ENCODE measurements at places on chromosomes 4 and X.

DNA sequence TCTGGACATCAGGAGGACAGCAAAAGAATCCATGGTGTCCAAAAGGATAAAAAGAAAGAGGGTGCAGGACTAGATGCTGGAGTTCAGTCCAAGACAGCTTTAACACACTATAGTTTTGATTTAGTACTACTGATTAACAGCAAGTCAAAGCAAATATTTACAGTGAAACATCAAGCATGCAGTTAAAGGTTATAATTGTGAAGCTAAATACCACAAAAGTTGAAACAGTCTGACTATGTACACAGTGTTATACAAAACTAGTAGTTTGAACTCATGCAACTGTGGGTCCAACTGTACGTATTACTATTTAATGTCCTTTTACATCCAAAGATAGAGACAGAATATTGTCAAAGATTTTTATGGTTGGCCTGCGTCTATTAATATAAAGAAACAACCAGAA, 57.6 kb downstream of the CHIC2 start:
- DNase-seq, result no peak

DNA sequence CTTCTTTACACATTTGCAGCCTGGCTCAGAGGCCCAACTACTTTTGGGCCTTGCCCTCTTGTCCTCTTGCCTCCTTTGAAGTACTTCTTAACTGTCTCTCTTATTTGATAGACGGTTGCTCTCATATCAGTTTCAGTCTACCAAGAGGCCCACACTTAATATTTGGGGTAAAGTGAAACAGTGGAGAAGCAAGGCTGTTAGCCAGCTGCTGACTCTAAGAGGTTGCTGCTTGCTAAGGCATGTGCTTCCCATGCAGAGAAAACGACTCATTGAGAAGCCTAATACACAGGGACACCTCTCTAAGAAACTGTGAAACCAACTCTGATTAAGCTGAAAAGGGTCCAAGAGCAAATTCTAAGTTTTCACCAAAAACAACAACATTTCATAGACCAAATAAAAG, 94.6 kb downstream of the PPP3CA start:
- DNase-seq, result no peak

- no peak for DNase-seq
Measured at GRCh38 chr4:6388713-6389112, 83.7 kb downstream of the PPP2R2C start.

DNA sequence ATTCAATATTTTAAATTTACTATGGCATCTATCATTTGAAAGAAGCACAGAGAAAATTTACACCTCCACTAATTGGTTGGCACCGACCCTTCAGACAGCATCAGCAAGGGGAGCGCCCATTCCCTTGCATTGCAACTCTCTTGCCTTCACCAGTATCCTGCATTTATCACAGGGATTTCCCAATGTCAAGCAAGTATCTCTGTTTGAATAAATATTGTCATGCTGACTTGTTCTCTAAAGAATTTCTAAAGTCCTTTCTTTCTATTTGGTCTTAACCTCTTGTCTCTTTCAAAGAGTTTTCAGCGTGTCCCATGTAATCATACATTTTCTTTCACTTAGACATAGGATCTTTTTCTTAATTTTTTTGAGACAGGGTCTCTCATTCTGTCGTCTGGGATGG, 10.4 kb downstream of the DCTD start:
- no peak for DNase-seq

DNA sequence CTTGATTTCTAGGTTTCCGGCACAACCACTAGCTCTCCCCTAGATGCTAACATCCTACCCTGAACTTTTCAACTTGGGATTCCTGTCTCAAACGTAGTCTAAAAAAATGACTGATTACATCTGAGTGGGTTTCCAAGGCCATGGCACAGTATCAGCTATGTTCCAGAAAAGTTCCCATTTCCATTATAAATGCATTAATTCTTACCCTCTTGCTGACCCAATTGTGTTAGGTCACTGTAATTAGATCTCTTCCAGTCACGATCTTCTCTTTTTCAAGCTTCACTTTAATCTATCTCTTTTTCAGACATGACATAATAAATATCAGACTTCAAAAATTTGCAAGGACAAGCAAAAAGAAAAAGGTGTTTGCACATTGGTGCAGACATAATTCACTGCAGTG, 50.6 kb upstream of the PDE5A start:
- no peak for DNase-seq

- DNase-seq, result no peak
Measured at GRCh38 chrX:108250654-108251579, 159.3 kb downstream of the ATG4A start.

- no peak for DNase-seq
Measured at GRCh38 chr4:118225511-118225910, 127.3 kb downstream of the PRSS12 start.

GRCh38 chr4:40940317-40940741, 190.6 kb downstream of the NSUN7 start:
- no peak for DNase-seq

- no peak for DNase-seq
Measured at GRCh38 chrX:9638871-9639270, 126.8 kb downstream of the GPR143 start.

DNA sequence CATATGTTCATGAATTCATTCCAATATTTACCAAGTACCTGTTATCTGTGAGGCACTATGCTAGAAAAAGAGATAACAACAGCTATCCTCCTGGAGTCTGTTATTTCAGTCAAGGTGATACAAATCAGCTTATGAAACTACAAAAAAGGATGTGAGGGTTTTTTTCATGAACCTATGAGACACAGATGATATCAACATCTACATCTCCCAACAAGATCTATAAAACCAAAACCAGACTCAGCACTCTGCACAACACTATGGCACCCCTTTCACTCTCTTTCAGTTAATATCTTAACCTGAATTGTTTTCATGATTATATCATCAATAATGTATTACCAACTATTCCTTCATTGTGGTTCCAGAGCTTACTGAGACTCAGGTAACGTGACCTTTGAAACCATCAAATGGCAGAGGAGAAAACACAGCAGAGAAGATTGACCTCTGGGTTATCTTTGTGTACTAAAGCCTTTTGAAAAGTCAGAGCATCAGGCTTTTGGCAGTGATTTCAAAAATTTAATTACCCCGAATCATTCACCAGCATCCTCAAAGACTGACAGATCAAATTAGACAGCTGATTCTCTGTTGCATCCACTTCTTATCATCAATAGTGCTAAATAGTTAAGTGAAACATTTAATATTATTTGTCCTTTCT, 244.6 kb upstream of the FTHL17 start:
- DNase-seq, result no peak

DNA sequence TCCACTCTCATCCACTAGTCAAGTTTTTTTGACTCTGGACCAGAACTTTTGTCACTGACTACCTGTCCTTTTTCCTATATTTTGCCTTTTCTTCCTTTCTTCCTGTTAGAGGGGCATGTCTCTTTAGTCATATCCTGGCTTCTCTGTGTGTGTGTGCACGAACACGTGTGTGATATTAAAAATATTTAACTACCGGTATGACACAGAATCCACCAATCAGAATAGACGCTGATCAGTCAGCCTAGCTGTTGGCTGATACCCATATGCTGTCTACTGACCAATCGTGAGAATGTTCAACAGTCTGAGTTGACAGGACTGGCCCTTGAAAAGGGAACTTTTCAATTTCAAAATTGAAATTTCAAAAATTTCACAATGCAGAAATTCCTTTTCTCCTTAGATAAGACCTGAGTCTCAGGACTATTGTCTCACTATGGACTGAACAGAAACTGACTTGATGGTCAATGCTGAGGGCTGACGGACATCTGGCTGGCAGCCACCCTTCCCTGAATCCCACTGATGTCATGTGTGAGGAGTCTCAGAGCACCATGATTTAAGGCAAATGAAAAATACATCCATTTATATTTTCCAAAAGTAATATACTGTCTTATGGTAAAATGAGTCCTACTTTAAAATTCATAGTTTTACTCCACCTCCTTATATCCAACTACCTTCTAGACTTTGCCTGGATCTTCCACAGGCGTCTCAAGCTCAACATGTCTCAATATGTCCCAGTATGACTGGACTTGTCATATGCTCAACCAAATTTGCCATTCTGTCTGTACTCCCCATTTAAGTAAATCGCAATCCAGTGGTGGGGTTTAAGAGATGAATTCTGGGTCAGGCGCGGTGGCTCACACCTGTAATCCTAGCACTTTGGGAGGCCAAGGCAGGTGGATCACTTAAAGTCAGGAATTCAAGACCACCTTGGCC, 78.0 kb downstream of the CHRNA9 start:
- no peak for DNase-seq

DNA sequence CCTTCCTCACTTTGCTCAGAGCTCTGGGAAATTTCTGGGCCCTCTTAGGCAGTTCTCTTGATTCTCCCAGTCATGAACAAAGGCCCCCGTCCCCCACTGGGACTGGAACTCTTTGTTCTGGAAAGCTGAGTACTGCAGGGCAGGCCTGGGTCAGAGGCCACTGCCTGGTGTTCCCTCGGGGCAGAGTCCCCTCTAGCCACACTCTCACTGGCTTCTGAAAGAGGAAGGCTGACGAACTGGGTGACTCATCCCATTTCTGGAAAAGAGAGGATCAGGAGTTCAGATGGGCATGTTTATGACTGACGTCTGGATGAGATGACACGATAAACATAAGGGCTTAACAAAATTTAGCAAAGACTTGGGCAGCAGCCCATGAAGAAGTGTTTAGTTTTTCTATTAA, 47.7 kb downstream of the DDX3X start:
- peak; percentile 17 for DNase-seq

- peak; percentile 85 for DNase-seq
Measured at GRCh38 chr4:140037353-140038030, 116.5 kb downstream of the MAML3 start.
